Muscle of leg (tissue), 16 donors: ENCODE measurements at places on chromosomes 3 and 15. TPM values are rescaled to one million over a fixed set of nuclear protein-coding genes. Genes with fewer than 3 reads are reported as not detected.
A peak's percentile ranks its signal among the peaks of the same experiment; 100 is the strongest.

DNA sequence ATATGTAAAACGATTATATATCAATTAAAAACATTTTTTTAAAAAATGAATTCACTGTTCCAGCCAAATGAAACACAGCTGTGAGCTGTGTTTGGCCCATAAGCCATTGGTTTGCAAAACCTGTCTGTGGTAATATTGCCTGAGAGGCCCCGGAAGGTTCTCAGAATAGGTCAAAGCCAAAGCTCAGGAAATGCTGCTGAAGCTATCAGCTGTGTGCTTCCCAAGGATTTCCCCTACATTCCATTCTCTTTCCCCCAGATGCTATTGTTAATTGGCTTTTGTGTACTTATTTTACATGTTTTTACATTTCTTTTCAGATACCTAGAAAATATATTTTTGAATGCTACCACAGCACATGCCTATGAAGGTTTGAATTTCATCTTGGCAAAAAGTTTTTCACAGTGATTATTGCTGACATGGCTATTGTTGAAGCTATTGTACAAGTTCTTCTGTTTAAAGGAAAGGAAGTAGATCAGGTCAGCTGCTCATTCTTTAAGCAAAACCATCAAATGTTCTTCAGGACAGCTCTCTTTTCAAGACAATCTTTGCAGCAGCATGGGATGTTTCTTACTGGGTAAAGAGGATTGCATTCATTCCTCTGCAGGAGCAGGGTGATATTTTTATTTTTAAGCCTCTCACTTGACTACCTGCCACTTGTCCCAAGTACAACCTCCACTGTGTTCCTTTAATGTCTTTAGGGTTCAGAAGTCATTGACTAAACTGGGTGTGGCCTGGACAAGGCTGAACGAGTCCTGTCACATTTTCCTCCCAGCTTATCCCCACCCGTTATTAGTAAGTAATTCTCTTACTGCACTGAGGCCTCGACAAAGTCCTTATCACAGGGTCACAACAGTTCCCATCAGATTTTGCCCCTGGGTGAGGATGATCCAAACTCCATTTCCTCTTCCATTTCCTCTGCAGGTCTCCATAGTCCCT lies 26.3 kb upstream of the BNC1 start:
- DNase-seq, result peak; percentile 18

- peak; percentile 37 for DNase-seq
Observed at GRCh38 chr3:186182850-186183249, 74.0 kb upstream of the ETV5 start.

GRCh38 chr3:59483191-59483590 lies 433.4 kb upstream of the CFAP20DC start:
- DNase-seq, result no peak

The TM4SF1 gene
- 43.4 TPM for total RNA-seq
